Osteocyte (in vitro differentiated cells): ENCODE measurements at places on chromosomes 2 and 18.

DNA sequence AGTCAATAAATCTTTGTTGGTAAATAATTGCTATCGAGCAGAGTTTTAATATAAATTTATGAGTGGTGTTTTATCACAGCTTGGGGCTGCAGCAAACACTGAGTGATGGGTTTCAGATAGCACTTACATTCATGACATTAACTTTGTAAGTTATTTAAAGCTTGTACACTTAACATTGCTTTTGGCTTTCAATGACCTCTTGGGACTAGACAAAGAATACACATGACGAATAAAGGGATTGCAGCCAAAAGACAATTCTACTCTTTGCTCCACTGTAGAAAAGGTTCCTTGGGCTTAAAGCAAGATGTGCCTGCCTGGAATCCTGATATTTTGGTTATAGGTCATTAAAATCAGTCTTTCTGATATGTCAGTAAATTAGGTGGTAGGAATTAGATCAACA is 299.5 kb downstream of the GBX2 start:
- DNase-seq: no peak

DNA sequence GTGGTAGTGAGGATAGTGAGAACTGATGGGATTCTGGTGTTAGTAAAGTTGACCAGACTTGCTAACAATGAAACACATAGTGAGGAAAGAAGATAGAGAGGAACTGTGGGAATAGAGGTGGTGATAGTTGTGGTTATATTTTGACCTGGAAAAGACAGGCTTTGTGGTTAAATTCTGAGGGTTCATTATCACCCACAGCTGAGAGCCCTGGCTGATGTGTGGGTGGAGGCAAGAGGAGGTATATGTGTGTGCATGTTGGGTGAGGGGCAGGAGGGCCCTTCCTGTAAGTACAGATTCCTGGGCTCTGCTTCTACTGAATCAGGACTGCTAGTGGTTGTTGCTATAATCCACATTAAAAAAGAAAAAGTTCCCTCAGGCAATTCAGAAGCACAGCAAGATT is 26.2 kb upstream of the TMEM163 start:
- no peak for DNase-seq

- DNase-seq: no peak
Measured at GRCh38 chr2:137206069-137206468, 440.7 kb downstream of the THSD7B start.

DNA sequence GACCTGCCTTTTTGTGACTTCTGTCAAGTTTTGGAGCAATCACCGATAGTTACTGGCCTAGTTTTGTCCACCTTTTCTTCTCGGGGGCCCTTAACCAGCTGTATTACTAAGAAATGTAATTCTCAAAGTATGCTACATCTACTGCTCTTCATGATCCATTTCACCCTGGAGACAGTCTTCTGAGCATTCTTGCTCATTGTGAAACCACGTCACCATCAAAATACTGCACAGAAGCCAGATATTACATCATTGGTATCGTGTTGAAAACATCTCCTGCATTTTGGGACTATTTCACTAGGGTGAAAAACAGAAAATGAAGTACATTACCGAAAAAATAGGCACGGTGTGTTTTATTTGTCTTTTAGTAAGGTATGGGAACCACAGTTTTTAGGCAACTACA is 11.7 kb downstream of the LYPD6B start:
- no peak for DNase-seq

GRCh38 chr2:231411237-231411636 is 15.7 kb downstream of the B3GNT7 start:
- DNase-seq: no peak
